Neural crest cell (in vitro differentiated cells): ENCODE measurements at places on chromosomes 11 and 22. TPM values are rescaled to one million over a fixed set of nuclear protein-coding genes. Genes with fewer than 3 reads are reported as not detected.

ST13 gene
- total RNA-seq, result 303 and 321 TPM in 2 replicates

SMIM35 gene
- total RNA-seq, result not detected in 2 replicates

TEX54 gene
- total RNA-seq, result not detected in 2 replicates

SCGB1A1 gene
- not detected in 2 replicates for total RNA-seq

BAD gene
- 45.3 and 47.1 TPM in 2 replicates for total RNA-seq

MAP6 gene
- 52.7 and 57.7 TPM in 2 replicates for total RNA-seq

CYB5R2 gene
- 15.1 and 19.2 TPM in 2 replicates for total RNA-seq

GRCh38 chr11:114348200-114349191 is 51.8 kb downstream of the C11orf71 start:
- DNase-seq, result peak; percentile 40

DNA sequence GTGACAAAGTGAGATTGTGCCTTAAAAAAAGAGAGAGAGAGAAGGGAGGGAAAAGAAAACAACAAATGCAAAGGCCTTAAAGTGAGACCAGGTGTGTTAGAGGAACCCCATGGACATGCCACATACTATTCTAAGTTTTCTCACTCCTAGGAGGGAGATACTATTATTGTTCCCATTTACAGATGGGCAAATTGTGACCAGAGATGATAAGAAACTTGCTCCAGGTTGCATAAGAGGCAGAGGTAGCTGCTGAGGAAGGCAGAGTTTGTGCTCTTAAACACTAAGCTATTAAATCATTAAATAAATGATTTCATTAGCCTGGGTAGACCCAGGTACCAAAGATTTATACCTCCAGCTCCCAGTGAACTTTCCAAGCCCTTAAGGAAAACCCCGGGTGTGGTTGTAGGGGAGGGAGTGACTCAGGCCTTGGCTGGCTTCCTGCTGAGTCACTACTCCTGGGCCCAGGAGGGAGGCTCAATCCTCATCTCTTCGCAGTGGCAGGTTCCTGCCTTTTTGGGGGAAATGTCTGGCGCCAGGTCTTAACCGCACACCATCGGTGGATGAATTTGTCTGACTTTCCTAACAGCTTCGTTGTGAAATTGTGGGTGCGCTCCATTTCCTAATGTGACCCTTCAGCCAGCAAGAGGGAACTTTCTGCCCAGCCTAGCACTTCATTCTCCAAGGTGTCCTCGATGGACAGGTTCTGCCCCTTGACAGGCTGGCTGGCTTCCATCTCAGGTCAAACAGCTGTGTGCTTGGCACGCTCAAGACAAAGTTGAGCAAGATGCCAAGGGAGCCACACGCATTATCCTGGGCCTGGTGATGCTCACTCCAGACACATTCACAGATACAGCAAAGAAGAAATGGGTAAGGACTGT is 33.4 kb upstream of the PTPRJ start:
- no peak for DNase-seq

- DNase-seq, result no peak
Measured at GRCh38 chr11:113947994-113948393, 26.9 kb upstream of the HTR3A start.

DNA sequence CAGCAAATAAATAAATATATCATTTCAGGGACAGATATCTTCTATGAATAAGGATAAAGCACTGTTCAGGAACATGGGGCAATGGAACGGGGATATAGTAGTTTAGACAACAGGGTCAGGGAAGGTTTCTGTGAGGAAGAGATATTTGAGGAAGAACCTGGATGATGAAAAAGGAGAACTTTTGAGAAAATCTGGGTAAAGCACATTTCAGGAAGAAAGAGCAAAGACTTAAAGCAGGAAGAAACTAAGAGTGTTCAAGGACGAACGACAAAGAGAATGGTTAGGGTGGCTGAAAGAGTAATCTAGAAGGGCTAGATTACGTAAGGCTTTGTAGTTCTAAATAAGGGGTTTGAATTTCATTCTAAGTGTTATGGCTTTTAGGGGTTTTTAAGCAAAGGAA is 12.7 kb downstream of the DDI1 start:
- DNase-seq, result no peak

DNA sequence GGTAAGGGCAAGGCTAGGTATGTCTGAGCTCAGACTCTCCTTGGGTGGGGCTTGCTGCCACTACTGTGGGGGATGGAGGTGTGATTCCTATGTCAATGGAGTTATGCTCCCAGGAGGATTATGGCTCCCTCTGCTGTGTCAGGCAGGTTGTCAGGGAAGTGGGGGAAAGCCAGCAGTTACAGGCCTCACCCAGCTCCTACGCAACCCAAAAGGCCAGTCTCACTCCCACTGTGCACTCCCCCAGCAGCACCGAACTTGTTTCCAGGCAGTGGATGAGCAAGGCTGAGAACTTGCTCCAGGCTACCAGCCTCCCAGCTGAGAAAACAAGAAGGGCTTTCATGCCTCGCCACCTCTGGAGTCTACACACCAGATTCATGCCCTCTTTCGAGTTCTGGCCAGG is 18.2 kb downstream of the C11orf91 start:
- no peak for DNase-seq

GRCh38 chr22:22371031-22371541 is 126.5 kb downstream of the VPREB1 start:
- DNase-seq, result no peak

DNA sequence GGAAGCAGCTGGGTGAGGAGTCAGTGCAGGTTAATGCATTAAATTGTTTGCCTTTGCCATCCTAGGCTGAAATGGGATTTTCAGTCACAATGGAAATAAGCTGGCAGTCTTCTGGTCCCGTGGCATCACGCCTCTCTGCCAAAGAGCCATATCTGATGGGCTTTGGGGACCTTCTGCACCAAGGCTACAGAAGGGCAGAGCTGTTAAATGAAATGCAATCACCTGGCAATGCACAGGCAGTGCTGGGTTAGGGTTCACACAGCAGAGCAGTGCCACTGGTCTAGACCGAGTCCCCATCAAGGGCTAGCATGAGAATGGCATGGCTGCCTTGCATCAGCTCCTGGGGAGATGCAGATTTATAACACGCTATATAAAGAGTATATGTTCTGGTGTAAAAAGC is 749.2 kb downstream of the NTM start:
- DNase-seq, result no peak

GRCh38 chr11:36743039-36743438 is 145.0 kb upstream of the RAG2 start:
- no peak for DNase-seq

- DNase-seq, result no peak
Measured at GRCh38 chr22:24954114-24954463, 1.6 kb downstream of the KIAA1671 start.

GRCh38 chr11:40054631-40055030 is 1404.8 kb downstream of the LRRC4C start:
- no peak for DNase-seq

GRCh38 chr11:64089915-64090805 is 54.4 kb downstream of the FLRT1 start:
- DNase-seq, result no peak

- no peak for DNase-seq
Measured at GRCh38 chr22:38793317-38793716, 626 bp downstream of the DNAL4 start.

DNA sequence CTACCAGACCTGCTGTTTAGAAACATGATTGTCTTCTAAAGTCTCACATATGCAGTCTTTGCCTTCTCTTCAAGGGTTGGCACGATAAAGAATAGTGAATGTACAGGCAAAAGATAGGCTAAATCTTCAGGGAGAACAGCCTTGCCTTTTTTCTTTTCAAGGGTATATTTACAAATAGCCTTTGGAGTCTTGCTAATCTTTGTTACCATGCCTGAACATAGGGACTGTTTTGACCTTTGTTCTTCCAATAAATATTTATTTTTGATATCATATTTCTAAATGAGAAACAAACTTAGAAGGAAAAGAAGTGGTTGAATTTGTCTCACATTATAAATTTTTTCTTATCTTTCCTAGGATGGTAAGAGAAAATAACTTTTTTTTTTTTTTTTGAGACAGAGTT is 12.7 kb downstream of the CSTPP1 start:
- DNase-seq, result no peak

DNA sequence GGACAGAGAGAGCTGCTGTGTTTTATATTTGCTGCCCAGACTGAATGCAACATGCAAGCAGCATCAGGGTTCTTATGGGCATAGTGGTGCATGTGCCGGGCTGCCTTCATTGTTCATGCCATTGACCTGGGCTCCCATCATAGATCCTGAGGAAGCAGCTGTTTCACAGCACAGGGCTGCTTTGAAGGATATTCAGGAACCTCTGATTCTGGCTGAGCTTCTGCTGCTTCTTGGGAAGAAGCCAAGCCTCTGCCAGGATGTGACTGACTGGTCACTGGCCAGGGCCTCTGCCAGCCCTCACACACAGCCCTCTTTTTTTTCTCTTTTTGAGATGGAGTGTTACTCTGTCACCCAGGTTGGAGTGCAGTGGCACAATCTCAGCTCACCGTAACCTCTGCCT is 43.3 kb downstream of the CYB5R2 start:
- no peak for DNase-seq

DNA sequence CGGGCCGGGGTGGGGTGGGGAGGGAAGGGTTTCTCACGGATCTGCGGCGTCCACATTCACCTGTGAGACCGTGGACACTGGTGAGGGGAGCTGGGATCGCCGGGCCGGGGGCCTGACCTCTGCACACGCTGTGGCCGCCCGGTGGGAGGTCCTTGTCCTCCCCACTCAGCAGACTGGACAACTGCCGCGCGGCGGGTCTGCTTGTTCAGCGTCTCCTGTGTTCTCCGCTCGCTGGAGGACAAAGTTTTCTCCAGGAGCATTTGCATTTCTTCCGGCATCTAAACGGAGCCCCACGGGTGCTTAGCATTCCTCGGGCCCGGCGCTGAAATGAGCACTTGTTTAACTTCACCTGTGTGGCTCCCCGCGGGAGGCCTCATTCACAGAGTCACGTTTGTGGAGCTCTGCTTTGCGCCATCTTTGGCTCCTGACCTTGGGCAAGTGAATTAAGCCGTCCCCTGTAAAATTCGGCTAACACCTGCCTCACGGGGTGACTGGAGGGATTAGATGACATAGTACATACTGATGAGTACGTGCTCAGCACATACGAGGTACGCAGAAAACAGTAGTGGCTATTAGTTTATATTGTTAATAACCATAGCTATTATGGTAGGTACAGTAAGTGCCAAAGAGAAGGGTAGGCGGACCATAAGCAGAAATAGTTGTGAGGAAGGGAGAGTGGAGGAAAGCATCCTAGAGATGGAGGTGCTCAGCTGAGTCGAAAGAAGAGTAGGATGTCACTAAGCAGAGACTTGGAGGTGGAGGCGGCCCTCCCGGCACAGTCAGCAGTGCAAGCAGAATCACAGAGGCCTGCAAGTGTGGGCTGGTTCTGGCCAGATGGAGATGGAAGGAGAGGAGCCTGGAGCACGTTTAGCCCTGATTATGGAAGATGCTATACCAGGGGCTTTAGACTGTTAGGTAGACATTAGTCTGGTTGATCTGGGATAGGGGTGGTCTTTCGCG is 885 bp downstream of the TRMU start:
- no peak for DNase-seq

DNA sequence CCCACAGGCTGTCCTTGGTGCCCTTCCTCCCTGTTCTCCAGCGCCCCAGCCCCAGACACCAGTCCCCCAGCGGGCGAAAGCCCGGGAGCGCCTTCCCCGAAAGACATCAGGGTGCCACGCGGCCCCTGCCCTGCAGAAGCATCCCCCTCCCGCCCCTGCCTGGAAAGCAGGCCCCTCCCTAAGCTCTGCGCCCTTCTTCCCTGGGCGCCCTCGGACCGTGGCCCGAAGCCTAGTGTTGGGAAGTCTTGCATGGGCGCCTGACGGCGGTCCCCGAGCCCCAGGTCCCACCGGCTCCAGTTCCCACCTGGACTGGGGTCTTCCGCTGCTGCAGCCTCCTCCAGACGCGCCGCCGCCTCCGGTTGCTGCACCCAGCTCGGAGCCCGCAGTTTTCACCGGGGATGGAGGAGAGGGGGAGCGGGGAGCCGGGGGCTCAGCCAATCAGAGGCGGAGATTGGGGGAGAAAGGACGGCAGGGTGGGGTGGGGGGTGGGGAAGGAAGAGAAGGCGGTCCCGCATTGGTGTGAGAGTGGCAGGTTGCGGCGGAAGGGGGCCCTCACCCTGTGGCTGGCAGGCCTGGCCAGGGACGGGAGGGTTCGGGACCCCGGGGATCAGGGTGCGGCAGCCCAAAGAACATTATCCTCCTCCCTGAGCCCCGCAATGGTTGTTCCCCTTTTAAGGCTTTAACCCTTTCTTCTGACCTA is at the start of gene THY1:
TSS of gene THY1 (minus strand) at position 364 of the 700 bp plus-strand sequence. CDS start 2,267 bp downstream, outside the sequence.
- DNase-seq, result peak; percentile 58

GRCh38 chr11:108497317-108498045 is 703 bp downstream of the POGLUT3 start:
- DNase-seq, result peak; percentile 54

- no peak for DNase-seq
Measured at GRCh38 chr11:46905806-46906205, 12.5 kb downstream of the LRP4 start.

DNA sequence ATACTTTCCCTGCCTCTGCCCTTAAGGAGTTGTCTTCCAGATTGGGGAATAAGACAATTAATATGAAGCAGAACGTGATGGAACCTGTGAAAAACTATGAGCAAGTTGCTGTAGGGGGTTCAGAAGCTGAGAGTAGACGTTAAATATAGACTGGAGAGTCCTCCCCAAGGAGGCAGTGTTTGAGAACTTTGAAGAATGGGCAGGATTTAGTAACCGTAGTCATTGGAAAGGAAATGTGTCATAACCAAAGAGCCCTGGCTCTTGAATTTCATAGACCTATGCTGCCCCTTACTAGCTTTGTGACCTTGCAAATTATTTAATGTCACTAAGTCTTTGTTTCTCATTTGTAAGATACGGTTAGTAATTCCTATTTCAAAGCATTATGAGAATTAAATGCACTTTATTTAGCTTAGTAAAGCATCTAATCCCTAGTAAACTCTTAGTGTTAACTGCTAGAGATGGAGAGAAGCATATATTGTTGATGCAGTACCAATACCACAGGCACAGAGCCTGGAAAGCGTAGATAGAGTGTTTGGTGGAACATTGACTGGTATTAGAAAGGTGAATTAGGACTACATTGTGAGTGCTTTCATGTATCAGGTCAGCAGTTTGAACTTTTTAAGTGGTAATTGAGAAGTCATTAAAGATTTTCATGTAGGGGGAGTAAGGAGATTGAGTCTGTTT is 54.1 kb downstream of the MCAM start:
- no peak for DNase-seq

DNA sequence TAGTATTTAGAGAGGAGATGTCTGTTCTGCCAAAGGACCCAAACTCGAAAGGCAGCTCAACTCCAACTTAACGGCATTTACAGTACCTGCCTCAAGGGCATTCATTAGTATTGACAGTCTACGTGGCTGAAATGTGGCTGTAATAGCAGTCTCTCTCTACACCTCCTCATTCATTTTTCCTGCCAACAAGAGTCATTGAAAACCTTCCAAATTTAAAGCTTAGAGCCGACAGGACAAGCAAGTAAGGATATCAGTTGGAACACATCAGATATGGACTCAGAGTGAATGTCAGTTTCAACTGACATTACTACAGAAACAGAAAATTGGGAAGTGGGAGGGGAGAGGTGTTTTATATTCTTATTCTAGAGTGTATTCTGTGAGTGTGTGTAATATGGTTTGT is 253.1 kb downstream of the CADM1 start:
- DNase-seq, result no peak
